ENCODE measurements at places on chromosomes 3 and 15. TPM values are rescaled to one million over a fixed set of nuclear protein-coding genes. Genes with fewer than 3 reads are reported as not detected.

The BNIP2 gene
- 157 TPM for total RNA-seq

The SHC4 gene
- 0.30 TPM for total RNA-seq

The KCNMB2 gene
- not detected for total RNA-seq

The HACD3 gene
- total RNA-seq = 57.1 TPM

The AADACL2 gene
- not detected for total RNA-seq

The HYPK gene
- total RNA-seq = 10.3 TPM

The SLC28A2 gene
- total RNA-seq = not detected

The TEX9 gene
- 1.5 TPM for total RNA-seq

The SMARCC1 gene
- total RNA-seq = 34.8 TPM

The GPR156 gene
- total RNA-seq = 0.07 TPM

The SNAP23 gene
- total RNA-seq = 140 TPM

Data from mammary microvascular endothelial cell (primary cell).